ENCODE measurements at places on chromosomes 11 and 22.
A peak's percentile ranks its signal among the peaks of the same experiment; 100 is the strongest.

DNA sequence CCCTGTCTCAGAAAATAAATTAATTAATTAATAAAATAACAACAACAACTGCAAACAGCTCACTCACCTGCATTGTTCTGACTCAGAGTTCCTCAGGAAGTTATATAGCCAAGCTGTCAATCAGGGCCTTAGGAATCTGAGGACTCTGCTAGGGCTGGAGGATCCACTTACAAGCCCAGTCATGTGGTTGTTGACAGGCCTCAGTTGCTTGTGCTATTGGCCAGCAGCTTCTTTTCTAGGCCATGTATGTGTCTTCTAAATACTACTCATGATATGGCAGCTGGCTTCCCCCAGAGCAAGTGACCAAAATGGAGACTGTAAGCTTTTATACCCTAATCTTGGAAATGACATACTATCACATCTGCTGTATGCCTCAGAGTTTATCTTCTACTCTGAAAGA, 20.8 kb upstream of the ATP5MG start:
- DNase-seq, result no peak

GRCh38 chr11:79110796-79111195, 330.0 kb downstream of the TENM4 start:
- DNase-seq, result no peak

- no peak for DNase-seq
These were observed 26.7 kb downstream of the EIF3F start for GRCh38 chr11:8013833-8014232.

GRCh38 chr11:36488096-36488495, 22.0 kb downstream of the TRAF6 start:
- DNase-seq, result no peak

DNA sequence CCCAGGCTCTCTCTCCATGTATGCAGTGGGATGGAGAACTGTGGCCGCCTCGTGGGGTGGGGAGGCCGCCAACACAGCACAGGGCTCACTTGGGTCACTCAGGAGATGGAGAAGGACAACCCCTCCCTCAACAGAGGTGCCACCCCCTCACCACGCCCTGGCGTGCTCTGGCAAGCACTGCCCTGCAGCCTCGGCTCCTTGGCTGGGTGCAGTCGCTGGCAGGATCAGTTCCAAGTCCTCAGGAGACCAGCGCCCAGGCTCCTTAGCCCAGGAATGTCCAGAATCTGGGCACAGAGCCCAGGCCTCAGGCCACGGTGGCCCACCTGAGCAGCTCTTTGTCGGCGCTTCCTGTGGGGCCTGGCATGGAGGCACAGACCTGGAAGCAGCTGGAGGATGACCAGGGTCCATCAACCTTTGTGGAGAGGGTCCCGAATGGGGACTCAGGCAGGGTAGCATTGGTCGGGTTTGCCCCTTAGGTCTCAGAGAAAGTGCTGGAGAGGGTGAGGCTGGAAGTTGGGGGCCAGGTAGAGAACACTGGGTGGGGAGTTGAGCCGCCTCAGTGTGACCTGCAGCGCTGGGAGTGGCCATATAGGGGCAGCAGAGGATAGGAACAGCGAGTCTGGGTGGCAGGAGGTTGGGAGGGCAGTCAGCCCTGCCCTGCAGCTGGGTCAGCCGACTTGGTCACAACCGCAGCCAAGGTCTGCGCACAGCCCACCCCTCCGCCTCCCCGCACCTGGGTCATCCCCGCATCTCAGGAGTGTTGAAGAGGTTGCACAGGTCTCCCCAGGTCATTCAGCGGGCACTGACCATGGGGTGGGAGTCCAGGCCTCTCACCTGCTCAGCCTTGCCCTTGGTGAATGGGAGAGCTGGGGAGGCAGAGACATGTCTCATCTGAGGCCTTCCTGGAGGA, 8.2 kb downstream of the SUSD2 start:
- DNase-seq, result peak; percentile 32

GRCh38 chr22:42080287-42080686, 787 bp downstream of the SMDT1 start:
- DNase-seq, result no peak

DNA sequence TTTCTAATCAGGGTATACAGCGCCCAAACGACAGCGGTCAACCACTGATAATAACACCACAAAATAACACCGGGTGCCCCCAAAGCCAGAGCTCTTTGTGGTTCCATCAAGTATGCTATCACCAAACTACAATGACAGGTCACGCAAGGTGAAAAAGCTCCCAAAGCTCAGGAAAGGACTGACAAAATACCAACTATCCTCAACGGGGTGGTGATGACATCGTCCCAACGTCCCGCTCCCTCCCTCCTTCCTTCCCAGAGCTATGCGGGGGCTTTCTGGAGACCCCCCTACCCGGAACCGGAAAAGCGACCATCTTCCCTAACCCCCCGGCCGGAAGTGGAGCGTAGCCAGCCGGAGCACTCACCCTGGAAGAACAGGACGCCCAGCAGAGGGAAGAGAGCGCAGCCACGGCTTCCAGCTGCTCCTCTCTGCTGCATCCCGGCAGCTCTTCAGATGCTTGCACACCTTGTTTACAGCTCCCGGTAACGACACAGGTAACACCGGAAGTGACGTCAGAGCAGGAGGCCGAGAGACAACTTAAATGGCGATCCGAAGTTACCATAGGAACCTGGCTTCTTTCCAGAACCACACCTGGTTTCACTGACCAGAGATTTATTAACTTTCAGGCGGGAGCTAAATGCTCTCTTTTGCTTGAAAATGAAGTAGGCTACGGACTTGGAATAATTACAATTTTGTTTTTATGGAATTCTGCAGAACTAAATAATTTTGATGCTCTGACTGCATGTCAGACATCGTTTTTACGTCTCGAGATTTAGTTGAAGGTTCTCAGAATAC, at the start of gene MPZL3:
Gene MPZL3, minus strand, starts transcription at position 508 of the 795 bp plus-strand sequence. Its CDS starts 71 bp downstream, at position 437.
- DNase-seq, result peak; percentile 69

- peak; percentile 74 for DNase-seq
These were observed 4.7 kb downstream of the FEN1 start for GRCh38 chr11:61797263-61797944.

- no peak for DNase-seq
These were observed 120.7 kb upstream of the TMEM45B start for GRCh38 chr11:129694966-129695365.

DNA sequence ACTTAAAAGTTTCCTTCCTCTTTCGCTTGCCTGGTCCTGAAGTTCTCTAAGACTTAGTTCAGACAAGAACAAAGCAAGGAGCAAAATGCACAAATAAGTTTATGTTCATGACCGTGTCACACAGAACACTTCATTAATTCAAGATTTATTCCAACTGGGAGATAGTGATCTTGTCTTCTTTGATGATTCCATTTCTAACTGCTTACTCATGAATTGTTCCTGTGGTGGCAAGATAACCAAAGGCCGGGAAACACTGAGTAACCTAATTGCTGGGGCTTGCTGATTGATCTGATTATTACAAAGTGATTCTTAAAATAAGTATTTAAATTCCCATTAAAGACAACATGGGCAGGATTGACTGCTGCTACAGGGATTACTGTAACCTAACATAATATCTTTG, 1462.9 kb upstream of the RAG2 start:
- DNase-seq, result no peak

DNA sequence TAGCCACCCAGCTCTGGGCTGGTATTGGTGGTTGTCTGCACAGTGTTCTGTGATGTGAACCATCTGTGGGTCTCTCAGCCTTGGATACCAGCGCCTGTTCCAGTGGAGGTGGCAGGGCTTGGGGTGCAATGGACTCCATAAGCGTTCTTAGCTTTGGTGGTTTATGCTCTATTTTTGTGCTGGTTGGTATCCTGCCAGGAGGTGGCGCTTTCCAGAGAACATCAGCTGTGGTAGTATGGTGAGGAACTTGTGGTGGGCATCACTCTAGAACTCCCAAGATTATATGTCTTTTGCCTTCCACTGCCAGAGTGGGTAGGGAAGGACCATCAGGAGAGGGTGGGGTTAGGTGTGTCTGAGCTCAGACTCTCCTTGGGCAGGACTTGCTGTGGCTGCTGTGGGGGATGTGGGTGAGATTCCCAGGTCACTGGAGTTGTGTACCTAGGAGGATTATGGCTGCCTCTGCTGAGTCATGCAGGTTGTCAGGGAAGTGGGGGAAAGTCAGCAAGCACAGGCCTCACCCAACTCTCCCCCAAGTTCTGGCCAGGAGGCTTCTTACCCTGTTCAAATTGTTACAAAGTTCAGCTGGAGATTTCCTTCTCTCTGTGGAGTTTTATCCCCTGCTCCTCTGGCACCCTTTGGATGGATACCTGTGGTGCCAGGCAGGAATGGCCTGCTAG, 47.2 kb downstream of the MRGPRX2 start:
- no peak for DNase-seq

DNA sequence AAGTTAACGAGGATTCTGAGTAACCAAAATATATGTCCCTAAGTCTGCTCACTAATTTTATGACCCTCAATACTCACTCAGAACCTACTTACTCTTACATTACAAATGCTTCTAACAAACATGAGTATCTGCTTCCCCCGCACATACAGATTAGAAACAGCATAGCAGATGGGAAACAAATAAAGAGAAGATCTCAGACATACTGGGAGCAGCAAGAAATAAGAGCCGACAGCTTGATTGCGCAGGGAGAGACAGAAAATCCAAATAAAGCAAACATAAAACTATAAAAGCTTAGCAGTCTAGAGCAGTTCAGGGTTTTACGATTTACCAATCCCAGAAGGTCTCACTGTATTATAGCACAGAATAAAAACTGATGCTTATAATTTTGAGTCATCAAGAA, 89.1 kb upstream of the DBX1 start:
- DNase-seq, result no peak

DNA sequence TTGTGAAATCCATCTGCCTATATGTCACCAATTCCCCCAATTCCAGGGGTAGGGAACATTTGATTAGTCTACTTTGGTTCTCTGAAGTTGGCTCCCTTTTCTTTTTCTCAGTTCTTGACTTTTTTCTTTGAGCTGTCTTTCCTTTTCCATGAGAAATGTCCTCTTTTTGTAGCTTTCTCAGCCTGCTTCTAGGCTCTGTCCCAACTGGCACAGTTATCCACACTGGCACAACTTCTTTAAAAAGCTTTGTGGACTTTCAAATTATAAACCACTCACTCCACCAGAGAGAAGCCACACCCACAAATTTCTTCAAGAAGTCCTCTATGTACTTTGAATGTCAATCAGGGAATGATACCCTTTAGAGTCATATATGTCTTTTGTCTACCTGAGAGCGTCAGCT, 100.5 kb downstream of the TTC17 start:
- DNase-seq, result no peak

- no peak for DNase-seq
These were observed 1425.1 kb downstream of the BRD1 start for GRCh38 chr22:48402591-48403031.

GRCh38 chr11:102990145-102990544, 34.6 kb upstream of the MMP13 start:
- DNase-seq, result no peak

DNA sequence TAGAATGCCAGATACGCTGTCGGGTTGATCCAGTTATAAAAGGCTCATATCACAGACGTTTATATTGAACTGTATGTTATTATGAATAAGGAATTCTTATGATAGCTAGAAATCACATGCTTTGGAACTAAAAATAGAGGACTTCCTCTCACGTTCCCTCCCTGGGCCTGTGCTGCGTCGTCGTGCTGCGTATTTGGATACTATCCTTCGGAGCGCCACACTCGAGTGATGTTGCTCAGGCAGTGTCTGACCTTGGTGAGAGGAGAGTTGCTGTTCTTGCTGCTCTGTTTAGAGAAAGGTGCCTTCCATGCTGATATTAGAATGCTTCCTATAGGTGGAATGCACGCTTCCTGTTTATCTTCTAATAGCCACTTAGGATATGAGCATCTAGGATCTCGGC, 20.2 kb upstream of the ST14 start:
- DNase-seq, result no peak

DNA sequence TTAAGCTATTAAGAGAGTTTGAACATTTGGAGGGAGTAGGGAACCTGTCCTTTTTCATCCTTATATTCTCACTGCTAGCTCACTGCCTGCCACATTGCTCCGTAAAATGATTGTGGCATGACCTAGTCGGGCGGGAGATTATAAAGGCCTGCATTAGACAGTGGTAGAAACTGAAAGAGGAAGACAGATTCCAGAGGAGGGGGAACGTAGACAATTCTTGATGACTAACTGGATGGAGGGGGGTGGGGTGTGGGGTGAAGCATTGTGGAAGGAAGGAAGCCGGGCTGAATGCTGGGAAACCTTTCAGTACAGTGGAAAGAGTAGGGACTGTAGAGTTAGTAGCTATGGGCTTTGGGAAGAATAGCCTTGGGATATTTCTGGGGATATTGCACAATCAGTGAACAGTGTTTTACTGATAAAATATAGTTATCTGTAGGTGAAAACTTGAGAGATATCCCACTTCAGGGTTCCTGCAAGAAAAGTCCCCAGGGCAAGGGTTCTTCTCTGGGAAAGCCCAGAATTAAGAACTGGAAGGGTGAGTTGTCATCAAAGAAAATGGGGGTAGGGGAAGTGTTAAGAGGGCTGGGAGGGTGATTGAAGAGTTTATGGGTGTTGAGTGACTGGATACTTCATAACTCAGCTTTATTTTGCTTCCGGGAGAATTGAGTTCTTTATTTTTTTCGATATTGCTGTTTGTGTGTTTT, 2.1 kb downstream of the MED15 start:
- DNase-seq, result peak; percentile 38

- no peak for DNase-seq
These were observed 8.9 kb downstream of the SERHL2 start for GRCh38 chr22:42562684-42563083.

DNA sequence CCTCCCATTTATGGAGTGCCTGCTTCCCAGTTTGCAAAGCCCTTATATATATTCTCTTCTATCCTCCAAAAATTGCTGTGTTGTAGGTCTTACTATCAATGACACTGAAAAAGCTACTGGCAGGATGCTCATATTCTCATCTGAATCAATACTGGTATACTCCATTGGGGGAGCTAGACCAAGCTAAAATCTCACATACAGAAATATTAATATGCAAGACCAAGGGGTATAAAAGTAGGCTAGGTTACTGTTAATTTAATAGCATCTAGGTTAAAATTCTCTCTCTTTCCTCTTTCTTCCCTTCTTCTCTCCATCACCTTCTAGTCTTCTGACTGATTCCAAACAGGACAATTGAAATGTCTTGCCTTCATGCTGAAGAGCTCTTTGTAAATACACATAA, 17.1 kb upstream of the BDNF start:
- DNase-seq, result no peak

- no peak for DNase-seq
These were observed 29.2 kb downstream of the TCIRG1 start for GRCh38 chr11:68067991-68068390.

DNA sequence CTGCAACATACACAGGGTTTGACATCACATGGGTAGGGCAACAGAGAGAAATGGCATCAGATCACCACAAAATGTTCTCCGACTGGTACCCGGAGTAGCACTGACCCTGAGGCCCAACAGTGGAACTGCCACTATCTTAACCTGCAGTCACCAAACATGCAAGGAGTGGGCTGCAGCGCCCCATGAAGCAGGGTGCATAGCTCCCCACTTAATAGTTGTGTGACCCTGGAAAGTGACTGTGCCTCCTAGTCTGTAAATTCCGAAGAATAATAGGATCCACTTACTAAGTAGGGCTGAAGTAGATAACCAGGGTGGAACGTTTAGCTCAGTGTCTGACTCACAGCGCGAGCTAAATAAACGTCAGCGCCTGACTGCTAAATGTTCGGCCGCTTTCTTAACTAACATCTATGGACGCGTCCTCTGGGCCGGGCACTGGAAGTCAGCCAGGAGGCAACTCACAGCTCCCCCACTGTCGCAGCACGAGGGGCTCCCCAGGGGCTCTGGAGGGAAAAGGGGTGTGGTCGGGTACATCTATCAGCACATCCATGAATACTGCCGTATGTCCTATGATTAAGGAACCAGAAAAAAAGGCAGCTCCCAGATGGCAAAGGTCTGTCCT, 777 bp downstream of the LTO1 start:
- no peak for DNase-seq

All from CD8-positive, alpha-beta memory T cell (primary cell).